Muscle of leg (tissue), 16 donors: ENCODE measurements at places on chromosomes 2 and 18. TPM values are rescaled to one million over a fixed set of nuclear protein-coding genes. Genes with fewer than 3 reads are reported as not detected.

Gene GPR55
- polyA plus RNA-seq = not detected

DNA sequence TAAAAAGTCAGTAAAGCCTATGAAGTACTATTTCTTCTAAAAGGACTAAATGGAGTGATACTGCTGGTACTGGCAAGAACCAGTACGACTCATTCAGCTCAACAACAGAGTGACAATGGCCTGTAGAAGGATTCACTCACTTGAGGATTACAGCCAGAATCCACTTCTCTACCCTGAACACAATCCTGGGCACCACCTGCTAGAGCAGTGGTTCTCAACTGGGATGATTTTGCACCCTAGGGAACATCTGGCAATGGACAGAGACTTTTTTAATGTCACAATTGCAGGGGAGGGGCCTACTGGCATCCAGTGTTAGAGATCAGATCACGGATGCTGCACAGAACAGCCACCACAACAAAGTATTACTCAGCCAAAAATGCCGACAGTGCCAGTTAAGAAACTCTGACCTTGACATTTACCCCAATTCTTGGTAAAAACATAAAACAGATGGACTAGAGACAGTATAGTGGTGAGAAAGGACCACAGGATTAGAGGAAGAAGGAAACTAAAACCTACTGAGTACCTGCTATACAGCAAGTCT, 5.0 kb downstream of the SPIRE1 start:
- H3K4me1 ChIP-seq = peaks cover 2% of the 10 kb centered on the region
- H3K27ac ChIP-seq = no peak overlapping the region
- no peak overlapping the region for H3K4me3 ChIP-seq
- no peaks in the 10 kb centered on the region for H3K27me3 ChIP-seq

Gene OTX1
- polyA plus RNA-seq = not detected

GRCh38 chr2:222714361-222715241, 43.1 kb downstream of the MOGAT1 start:
- H3K27me3 ChIP-seq = no peaks in the 10 kb centered on the region
- H3K27ac ChIP-seq = peak overlapping the region; percentile 29
- H3K36me3 ChIP-seq = no peaks in the 10 kb centered on the region

DNA sequence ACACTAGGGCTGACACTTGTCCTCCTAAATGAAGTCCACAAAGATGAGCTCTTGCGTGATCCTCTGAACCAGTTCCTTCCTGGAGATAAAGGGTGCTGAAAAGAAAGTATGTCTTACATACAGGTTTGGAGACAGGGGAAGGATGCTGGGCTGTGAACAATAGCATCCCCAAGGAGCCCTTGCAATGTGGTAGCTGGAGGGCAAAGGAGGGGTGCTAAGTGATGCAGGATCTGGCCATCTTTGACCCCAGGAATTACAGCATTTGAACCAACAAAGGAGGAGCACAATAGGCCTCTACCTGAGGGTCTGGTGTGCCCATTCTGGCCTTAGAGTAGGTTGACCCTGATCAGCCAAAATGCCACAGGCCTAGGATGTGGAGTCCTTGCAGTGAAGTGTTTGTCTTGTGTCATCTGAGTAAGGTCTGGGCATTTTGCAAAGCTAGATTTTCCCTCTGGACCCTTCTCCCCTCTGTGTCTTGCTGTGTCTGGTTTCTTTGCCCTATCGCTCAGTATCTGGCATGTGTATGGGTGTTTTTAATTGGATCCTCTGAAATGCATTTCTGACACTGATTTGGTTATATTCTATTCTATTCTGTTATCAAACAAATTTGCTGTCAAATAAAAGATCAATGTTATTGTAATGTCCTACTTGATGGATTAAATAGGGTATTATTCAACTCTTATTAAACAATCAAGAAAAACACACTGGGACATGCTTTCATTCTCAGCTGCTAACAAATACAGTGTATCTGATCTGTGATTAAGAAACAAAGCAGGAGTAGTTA, 364.8 kb upstream of the MEIS1 start:
- no peaks in the 10 kb centered on the region for H3K4me1 ChIP-seq
- no peaks in the 10 kb centered on the region for H3K36me3 ChIP-seq
- DNase-seq = no peak
- H3K27me3 ChIP-seq = peaks cover 3% of the 10 kb centered on the region
- H3K27ac ChIP-seq = no peak overlapping the region

- no peak overlapping the region for H3K4me3 ChIP-seq
- no peak overlapping the region for H3K27ac ChIP-seq
- no peak for DNase-seq
These were observed 8.2 kb upstream of the SETBP1 start for GRCh38 chr18:44672506-44672905.

DNA sequence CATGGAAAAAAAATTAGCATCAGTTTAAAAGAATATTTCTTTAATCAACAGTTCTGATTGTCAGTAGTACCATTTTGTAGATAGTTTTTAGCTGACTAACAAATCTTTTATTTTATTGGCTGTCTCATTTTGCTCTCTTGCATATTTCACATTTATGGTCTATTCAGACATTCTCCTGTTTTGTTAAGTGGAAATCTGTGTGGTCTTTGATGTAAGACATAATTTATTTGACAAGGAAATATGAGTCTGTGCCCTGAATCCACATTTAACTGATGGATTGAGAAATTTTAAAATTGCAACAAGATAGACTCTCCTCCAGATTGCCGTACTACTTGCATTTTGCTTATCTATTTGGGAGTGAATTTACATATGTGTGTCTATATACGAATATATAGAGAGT, 96.3 kb upstream of the ATP5MC3 start:
- no peaks in the 10 kb centered on the region for H3K4me1 ChIP-seq
- no peak overlapping the region for H3K4me3 ChIP-seq
- H3K27me3 ChIP-seq = no peaks in the 10 kb centered on the region
- H3K27ac ChIP-seq = no peak overlapping the region

- H3K4me1 ChIP-seq = no peaks in the 10 kb centered on the region
- H3K36me3 ChIP-seq = no peaks in the 10 kb centered on the region
- no peak overlapping the region for H3K4me3 ChIP-seq
These were observed 458.4 kb downstream of the THSD7B start for GRCh38 chr2:137223722-137224121.

- peaks cover 7% of the 10 kb centered on the region for H3K4me1 ChIP-seq
- DNase-seq = no peak
- no peaks in the 10 kb centered on the region for H3K36me3 ChIP-seq
These were observed 672.8 kb upstream of the ID2 start for GRCh38 chr2:8009010-8009597.

DNA sequence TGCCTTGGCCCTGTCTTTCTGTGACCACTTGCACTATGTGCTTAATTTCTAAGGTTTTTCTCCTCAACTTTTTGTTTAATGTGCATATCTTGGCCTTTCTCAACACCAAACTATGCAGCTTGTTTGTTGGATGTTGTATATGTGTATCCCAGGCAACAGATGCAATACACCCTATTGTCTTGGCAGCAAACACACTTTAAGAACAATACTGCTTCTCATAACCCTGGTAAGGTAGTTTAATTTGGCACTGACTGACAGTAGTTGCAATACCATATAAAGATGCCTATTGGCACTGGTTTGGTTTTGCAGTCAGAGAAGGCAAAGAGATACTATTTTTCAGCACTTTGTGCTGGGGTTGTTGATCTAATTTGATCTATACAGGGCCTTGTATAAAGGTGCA, 360.7 kb upstream of the CWC22 start:
- H3K4me3 ChIP-seq = no peak overlapping the region
- no peaks in the 10 kb centered on the region for H3K27me3 ChIP-seq
- no peaks in the 10 kb centered on the region for H3K36me3 ChIP-seq
- H3K27ac ChIP-seq = peak overlapping the region; percentile 62
- peak; percentile 91 for DNase-seq

Gene SETBP1
- 11.6 TPM for polyA plus RNA-seq

GRCh38 chr18:54961016-54961423, 1.8 kb upstream of the CCDC68 start:
- no peak overlapping the region for H3K27ac ChIP-seq
- H3K4me1 ChIP-seq = peaks cover 2% of the 10 kb centered on the region
- no peak for DNase-seq
- H3K36me3 ChIP-seq = no peaks in the 10 kb centered on the region

DNA sequence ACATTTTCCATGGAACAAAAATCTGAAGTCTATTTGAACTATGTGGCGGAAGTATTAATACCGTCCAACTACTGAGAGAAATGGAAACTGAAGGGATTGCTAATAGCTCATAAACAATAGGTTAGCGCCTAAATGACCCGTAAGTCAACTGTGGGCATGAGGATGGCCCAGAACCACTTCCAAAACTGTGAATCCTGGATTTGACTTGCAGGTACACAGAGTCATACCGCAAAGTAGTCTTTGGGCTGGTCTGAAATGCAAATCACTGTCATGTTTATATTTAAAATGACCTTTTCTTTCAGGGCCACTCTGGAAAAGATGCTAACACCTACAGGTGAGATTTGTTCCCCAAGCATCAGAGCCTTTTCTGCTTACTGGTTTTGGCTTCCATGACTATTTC, 50.6 kb downstream of the STAT4 start:
- no peaks in the 10 kb centered on the region for H3K27me3 ChIP-seq
- no peak overlapping the region for H3K4me3 ChIP-seq
- H3K4me1 ChIP-seq = no peaks in the 10 kb centered on the region
- no peak for DNase-seq

Gene INPP1
- polyA plus RNA-seq = 20.9 TPM

Gene FAHD2B
- 5.1 TPM for polyA plus RNA-seq

DNA sequence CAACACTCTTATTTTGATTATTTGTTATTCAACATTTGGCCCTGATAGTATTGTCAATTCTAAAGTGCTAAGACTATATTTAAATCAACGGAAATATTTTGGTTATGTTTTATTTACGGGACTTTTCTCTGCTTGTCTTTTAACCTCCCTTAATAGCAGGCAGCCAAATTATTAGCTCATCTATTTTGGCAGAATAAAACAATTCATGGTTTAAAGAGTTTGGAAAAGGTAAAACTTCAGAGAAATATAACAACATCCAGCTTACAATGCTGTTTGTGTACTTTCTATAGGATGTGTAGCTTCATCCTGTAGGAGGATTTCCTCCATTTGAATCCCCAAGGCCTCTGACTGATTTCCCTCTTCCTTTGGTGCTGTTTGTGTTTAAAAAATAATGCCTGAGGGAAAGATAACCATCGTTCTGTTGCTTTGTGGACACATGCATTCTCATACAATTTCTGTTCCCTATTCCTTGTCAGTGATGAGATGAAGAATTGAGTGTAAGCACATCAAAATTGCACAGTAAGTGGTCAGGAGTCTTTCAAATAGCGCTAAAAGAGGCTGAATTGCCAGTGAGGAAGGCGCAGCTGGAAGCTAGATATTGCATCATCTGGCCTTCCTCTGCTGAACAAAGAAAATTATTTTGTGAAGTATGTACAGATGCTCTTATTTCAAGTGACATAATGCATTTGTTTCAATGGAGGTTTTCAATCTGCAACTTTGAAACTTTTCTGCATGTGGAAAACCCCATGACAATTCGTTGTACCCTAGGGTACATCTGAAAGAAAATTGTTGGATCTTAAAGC, 80.3 kb downstream of the CD28 start:
- peak; percentile 99 for DNase-seq
- H3K36me3 ChIP-seq = no peaks in the 10 kb centered on the region
- peak overlapping the region; percentile 93 for H3K27ac ChIP-seq
- peaks cover 31% of the 10 kb centered on the region for H3K4me1 ChIP-seq
- no peaks in the 10 kb centered on the region for H3K27me3 ChIP-seq

Gene ST6GAL2
- polyA plus RNA-seq = 2.7 TPM

Gene CLEC4F
- polyA plus RNA-seq = 0.15 TPM
